ENCODE measurements at places on chromosomes 2 and 18.

DNA sequence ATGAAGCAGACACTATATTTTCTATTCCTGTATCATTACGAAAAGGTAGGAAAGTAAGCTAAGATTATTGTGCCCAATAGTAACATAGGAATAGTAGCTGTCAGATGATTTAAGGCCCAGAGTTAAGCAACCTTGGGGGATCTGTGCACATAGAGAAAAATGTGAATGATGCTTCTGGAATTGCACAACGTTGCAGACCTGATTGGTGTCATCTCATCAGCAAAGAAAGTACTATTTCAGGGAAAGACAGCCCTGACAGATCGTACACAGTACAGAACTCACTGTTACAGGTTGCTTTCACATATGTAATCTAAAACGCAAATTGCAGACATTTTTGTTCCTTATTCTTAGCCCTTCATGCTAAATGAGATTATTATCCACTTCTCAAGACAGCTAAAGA is 535.9 kb downstream of the TRIB2 start:
- no peak for DNase-seq

DNA sequence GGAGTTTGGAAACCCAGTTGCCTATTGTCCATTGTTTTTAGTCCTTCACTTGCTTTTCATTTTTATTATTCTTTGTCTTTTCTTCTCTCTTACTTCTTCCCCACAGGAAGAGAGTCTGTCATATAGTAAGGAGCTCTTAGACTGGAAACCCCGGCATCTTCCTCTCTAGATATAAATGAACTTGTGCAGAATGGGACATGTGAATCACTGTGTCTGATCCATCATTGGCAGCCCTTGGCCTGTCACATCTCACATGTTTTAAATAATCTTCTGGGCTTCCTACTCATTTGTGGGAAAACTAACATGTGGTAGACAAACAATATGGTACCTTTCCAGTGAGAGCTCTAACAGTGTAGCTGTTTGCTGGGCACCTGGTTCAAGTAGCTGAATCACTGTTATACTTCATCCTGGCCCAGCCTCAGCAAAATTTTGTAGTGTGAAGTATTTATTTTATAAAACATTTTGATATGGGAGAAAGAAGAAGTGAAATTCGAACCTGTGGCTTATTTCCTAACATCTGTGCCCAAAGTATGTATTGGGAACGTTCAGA is 112.8 kb downstream of the PHLPP1 start:
- no peak for DNase-seq

- DNase-seq = no peak
Observed at GRCh38 chr2:28267282-28267681, 125.4 kb upstream of the FOSL2 start.

DNA sequence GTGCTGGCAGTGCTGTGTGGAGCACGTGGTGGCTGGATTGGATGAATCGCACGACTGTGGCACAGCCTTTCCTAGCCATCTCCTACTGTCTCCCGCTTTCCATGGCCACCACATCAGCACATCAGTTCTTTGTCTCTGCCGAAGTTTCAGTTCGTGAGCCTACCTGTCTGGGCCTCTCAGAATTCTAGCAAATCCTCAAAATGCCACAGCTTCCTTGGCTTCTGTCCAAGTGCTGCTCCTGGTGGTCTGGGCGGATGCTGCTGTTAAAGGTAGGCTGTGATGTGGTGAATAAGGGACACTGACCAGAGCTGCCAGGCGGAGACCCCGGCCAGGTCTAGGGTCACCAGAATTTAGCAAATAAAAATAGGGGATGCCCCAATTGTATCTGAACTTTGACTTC is 237.4 kb downstream of the LPIN1 start:
- no peak for DNase-seq

All from NCI-H1436 (cell line).